ENCODE measurements at places on chromosomes 7 and 10. TPM values are rescaled to one million over a fixed set of nuclear protein-coding genes. Genes with fewer than 3 reads are reported as not detected.

Gene KIAA1549
- total RNA-seq = 6.3 TPM

- peak; percentile 57 for DNase-seq
Observed at GRCh38 chr7:47335557-47336471, 246.1 kb downstream of the TNS3 start.

DNA sequence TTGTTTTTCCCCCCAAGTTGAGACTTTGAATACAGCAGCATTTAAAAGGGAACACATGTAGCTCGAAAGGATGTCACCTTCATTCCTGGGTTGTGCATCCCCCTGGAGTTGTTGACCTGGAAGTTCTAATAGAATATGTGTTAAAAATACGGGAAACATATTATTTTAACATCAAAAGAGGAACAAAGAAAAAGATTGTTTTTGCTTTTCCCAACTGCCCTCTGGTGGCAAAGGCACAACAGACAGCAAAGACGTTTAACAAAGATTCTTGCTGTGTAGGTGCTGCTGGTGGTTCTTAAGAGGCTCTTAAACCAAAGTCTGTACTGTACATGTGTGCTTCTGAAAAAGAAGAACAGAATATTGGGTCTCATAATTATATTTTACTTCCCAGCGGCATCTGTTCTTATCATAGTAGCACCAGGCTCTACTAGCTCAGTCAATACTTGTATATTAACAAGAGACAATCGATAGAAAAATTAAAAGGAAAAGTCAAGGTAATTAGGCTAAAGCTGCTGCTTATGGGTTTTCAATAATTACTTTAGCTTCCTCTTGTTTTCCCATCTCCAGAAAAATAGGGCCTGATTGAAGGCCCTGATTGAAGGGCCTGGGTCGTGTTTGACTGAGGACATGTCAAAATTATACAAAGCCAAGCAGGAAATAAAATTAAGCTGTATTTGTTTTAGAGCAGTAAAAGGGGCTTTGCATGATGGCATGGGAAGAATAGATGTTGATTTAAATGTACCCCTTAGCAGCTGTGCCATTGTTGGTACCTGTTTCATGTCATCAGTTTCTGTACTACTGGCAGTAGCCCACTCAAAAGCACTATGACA, 384.2 kb upstream of the LRGUK start:
- no peak for DNase-seq

Gene BICC1
- total RNA-seq = 13.5 TPM

Gene GHRHR
- not detected for total RNA-seq

GRCh38 chr7:136877990-136878389, 9.5 kb downstream of the CHRM2 start:
- no peak for DNase-seq

Gene ZNF212
- 11.2 TPM for total RNA-seq

DNA sequence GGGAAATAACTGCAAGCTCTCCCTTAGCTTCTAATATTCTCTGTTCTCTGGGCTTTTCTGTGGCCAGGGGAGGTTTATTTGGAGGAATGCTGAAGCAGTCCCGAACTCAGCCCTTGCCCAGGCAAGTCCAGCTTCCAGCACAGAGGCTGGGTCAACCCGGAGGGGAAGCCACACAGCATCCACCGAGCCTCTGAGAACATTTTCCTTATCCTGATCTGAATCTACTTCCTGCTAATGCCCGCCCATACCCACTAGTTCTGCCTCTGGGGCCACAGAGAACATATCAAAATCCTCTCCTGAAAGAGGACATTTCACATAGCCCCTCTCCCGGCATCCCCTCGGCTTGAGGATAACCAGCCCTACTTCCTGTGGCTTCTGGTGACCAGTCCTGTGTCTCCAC, 31.1 kb downstream of the SH3PXD2A start:
- no peak for DNase-seq

DNA sequence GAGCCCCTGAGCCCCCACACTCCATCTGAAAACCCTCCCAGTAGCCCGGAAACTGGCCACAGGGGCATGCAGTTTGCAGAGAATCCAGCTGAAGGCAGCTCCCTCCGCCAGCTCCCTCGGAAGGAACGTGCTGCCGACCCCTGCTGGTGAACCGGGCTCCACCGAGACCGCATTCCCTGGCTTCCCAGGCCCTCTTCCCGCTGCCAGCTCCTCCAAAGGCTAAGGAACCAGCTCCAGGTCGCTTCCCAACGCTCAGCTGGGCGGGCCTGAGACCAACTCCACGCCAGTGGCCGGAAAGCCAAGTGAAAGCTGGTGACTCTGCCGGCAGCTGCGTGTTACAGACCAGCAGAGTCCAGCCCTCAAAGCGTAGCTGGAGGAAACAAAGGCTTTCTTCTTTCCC, 35.8 kb downstream of the GPER1 start:
- peak; percentile 78 for DNase-seq

DNA sequence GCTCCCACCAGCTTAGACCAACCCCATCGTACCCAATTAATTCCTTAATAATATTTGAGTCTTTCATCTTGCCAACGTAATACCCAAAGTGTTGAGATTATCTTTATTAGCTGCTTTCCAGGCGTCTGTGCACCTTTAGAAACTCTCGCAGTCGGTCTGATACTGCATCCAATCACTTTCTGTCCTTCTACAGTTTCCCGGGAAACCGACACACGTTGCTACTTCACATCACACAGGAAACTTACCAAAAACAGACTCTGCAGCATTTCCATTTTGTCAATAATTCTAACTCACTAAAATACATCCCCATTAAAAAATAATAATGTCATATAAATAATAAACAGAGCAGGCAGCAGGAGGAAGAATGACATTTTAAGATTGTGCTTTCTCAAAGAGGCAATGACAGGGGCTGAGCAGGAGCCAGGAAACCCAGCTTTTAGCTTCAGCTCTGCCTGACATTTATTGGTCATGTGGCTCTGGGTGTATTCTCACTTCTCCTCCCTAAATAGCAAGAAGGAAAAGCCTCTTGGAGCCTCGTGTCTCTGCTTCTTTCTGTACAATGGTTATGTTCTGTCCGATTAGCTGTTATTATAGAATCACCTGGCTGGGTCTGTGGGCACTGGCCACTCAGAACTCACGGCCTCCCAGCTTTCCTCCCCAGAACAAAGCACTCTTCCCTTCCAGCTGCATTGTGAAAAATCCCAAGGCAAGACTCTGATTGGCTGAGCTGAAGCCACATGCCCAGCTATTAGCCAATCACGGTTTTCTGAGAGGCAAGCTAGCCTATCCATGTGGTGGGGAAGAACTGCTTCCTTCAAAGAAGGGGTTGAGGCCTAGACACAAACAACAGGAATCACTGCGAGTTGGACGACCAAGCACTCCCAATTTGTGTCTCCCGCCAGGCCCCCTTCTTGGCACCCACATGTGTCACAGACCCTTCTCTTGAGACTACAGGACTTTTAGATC, 424.7 kb upstream of the FOXK1 start:
- DNase-seq = no peak

GRCh38 chr7:73726083-73726466, 6.6 kb upstream of the STX1A start:
- DNase-seq = no peak

GRCh38 chr7:27890205-27890849, 150.4 kb downstream of the TAX1BP1 start:
- no peak for DNase-seq

DNA sequence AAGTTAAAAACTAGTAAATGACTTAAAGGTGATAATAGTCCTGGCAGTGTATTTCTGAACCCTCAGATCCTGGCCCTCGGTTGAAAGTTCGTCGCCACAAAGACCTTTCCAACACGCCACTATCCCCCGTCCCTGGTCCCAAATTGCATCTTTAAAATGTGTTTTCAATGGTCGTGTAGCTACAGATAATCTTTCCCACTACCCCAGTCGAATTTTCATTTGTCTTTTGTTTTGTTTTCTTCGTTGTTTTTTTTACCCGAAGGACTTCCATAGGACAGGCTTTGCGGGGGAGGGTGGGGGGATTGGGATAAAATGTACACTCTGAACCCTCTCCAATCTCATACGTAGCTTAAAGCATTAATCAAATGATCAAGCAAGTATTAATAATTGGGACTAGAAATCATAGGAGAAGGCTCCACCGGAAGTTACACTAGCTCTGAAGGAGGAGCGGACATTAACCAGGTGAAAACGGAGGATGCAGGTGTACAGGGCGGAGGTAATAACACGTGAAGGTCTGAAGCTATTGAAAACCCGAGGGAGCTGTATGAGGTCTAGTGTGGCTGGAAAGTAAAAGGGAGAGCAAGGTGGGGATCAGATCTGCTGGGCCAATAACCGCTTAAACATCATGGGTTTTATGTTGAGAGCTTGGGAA, 32.8 kb upstream of the PHF14 start:
- no peak for DNase-seq

GRCh38 chr10:129288999-129289584, 177.9 kb upstream of the MGMT start:
- no peak for DNase-seq

Gene CTAGE6
- 3.1 TPM for total RNA-seq

Gene CHRM2
- total RNA-seq = 0.81 TPM

- DNase-seq = no peak
Observed at GRCh38 chr7:78605119-78605518, 806.5 kb downstream of the PHTF2 start.

Gene NRCAM
- 3.6 TPM for total RNA-seq

DNA sequence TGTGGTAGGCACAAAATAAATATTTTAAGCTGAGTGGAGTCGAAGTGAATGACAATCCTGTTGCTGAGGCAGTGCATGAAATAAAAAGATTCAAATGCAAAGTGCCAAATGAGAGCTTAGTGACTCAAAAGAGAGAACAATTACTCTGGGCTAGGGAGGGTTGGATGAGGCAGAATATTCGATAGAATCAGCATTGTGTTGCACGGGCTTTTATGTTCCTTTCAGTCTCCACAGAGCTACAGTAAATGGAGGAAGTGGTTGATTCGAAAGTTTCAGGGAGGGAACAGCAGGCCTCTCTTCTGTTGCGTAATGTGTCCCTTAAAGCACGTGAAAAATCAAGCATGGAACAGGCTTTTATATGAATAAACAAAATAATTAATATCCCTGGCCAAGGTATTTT, 599.3 kb upstream of the CELF2 start:
- no peak for DNase-seq

GRCh38 chr10:58477122-58477521, 35.5 kb upstream of the BICC1 start:
- DNase-seq = no peak

DNA sequence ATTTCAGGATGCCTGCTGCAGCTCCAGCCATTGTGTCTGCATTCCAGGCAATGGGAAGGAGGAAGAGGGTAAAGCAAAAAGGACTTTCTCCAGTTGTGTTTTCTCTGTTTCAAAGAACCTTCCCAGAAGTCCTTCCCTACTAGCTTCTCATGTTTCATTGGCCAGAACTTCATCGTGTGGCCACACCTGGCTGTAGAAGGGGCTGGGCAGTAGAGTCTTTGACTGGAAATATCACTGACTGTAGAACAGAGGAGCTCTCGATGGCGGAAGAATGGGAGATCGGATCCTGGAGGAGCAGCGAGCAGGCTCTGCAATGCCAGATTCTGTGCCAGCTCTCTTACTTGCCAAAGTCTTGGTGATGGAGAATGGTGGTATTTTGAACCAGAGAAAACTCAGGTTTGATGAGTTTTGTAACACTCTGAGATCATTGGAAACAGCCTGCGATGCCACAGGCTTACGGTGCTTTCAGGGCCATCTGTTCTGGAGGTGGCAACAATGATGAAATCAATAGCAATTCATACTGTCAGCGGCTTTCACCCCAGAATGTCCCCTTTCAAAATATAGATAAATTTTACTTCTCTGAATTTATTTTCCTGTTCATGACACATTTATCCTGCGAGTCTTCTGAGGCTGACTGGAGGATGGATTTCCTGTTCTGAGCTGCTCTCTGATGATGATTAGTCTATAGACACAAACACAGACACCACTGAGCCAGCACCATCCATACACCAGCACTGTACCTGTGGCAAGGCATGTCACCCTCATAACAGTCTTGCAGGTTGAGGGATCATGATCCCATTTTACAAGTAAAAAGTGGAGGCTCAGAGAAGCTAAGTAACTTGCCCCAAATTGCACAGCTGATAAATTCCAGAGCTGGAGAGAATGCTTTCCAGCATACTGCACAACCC, 204.2 kb downstream of the EMX2 start:
- DNase-seq = no peak

GRCh38 chr10:104406715-104407650, 53.4 kb downstream of the CFAP58 start:
- DNase-seq = no peak

Gene CCL24
- not detected for total RNA-seq

DNA sequence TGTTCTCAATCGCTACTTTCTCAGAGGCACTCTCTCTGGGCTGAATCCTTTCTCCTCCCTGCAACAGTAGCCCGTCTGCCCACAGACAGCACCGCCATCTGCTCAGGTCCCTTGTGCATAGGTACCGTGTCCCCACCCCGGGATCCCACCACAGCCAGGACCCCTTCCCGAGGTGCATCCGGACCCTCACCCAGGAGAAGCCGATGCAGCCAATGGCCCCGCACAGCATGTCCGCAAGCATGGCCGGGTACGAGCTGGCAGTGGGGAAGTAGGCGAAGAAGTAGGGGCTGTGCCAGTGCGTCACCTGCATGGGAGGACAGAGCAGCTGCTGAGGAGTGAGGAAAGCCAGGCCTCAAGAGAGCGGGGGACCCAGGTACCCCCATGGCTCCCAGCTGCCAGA, 25.5 kb downstream of the DDC start:
- DNase-seq = no peak

DNA sequence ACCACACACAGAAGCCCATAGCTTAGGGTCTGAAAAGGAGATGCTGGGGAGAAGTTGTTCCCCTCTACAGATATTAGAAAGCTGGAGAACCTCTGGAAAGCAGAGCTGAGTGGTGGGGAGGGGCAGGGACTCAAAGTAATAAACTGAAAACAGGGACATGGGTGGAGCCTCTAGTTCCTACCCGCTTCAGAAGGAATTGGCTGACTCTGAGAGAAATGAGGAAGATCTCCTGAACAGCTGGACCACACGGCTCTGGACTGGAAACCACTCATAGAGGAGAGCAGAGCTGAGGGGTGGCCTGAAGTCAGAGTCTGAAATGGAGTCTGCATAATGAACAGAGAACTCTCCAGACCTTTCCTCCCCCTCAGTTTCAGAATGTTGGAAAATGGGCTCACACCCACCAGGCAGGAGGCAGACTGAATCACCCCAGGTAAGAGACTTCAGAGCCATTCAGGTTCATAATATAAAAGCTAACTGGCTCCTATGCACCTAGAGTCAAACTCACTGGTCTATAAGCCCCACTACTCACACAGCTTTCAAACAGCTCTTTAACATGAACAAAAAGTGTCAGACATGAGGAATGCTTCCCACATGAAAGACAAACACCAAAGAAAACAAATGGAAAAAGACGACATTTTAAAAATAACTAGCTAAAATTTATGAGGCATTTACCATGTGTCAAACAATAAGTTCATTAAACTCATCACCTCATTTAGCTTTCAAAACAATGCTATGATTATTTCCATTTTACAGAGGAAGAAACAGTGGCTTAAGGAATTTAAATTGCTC, 68.1 kb downstream of the RNF216 start:
- no peak for DNase-seq

- DNase-seq = no peak
Observed at GRCh38 chr10:73650537-73651331, 5.1 kb downstream of the SYNPO2L start.

DNA sequence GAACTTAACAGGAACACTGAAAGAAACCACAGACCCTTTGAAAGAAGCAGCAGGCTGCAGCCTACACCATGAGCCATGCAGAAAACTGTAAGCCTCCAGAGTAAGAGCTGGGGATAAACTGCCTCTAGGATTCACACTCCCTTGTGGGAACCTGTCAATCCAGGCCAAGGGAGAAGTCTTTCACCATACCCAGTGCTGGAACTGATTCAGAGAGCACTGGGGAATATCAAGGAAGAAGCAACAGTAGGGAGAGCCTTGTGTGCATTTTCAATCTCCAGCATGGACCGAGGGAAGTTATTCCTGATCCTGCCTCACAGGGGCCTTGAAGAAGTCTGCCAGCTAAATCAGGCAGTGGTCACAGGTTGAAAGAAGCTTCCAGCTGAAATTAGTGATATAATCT, 282.2 kb downstream of the AGMO start:
- DNase-seq = no peak

Data from ureter (tissue), 1 donor.